ENCODE measurements at places on chromosomes 11 and 22. TPM values are rescaled to one million over a fixed set of nuclear protein-coding genes. Genes with fewer than 3 reads are reported as not detected.

- H3K36me3 ChIP-seq = no peaks in the 10 kb centered on the region
- H3K4me1 ChIP-seq = no peaks in the 10 kb centered on the region
- no peak overlapping the region for H3K4me3 ChIP-seq
- H3K27me3 ChIP-seq = no peaks in the 10 kb centered on the region
- DNase-seq = no peak
These were observed 68.1 kb downstream of the MPPED1 start for GRCh38 chr22:43479962-43480361.

CALCA gene
- not detected for total RNA-seq

- H3K27ac ChIP-seq = no peak overlapping the region
- no peak for DNase-seq
- H3K27me3 ChIP-seq = no peaks in the 10 kb centered on the region
- H3K4me1 ChIP-seq = no peaks in the 10 kb centered on the region
These were observed 1407.6 kb upstream of the RAG2 start for GRCh38 chr11:38005597-38005996.

MRGPRX1 gene
- not detected for total RNA-seq

PCNX3 gene
- total RNA-seq = 46.4 TPM

GRCh38 chr22:29316141-29316828 lies 788 bp upstream of the RASL10A start:
- peaks cover 11% of the 10 kb centered on the region for H3K4me1 ChIP-seq
- no peaks in the 10 kb centered on the region for H3K36me3 ChIP-seq
- H3K4me3 ChIP-seq = no peak overlapping the region
- no peak overlapping the region for H3K27ac ChIP-seq
- peaks cover 18% of the 10 kb centered on the region for H3K27me3 ChIP-seq

- no peak for DNase-seq
- H3K27ac ChIP-seq = no peak within 1 kb of the TSS
- H3K27me3 ChIP-seq = no peaks in the 10 kb centered on the region
- no peaks in the 10 kb centered on the region for H3K36me3 ChIP-seq
- peaks cover 15% of the 10 kb centered on the region for H3K4me1 ChIP-seq
These were observed at the start of gene PLEKHB1 for GRCh38 chr11:73645972-73646631. Gene PLEKHB1 (plus strand): TSS chr11:73646581. CDS start chr11:73646609, 28 bp downstream.

GLB1L2 gene
- 9.5 TPM for total RNA-seq
